KBM-7 (cell line): ENCODE measurements at places on chromosomes 7 and 10.

DNA sequence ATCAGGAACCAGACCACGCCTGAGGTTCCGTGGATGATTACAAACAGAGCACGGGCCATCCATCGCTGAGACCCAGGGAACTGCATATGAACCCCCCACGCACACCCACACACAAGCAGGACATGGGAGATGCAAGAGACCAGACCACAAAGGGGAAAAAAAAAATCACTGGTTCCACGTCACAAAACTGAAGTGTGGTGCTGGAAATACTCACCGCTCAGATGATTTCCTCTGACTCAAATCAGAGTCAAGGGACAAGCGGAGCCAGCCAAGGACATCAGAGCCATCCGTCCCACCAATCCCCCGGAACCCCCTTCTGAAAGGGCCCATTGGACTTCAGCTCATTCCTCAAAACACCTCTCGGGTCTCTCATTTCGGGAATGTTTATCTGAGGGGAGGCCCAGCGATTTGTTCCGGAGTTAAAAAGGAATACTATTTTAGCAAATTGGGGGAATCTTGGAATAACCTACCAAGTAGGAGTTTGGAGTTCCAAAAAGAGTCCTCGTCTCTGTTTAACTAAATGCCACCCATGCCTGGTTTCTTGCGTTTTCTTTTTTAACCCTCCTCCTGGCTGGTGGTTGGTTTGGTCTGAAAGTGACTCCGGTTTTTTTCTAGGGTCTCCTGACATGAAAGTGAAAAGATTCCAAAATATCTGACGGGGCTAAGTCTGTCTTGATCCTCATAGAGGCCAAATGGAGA lies 15.0 kb downstream of the SNX8 start:
- no peak for DNase-seq

DNA sequence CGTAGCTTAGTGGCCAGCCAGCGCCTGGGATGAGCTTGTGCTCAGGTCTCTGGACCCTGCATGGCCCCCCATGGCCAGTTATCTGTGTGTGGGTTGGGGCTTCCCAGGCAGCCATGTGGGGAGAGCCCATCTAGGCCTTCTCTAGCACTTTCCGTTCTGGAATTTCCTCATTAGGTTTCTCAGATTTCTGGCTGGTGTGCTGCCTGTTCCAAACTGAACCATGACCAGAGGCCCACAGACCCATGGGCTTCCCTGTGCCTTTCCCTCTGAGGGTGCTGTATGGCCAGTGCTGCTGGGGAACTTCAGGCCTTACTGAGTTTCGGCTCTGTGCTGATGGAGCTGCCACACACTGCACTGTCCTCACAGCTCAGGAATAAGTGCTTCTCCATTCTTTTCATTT lies 50.2 kb downstream of the SHH start:
- DNase-seq, result no peak

GRCh38 chr7:31058122-31058521 lies 6.0 kb downstream of the ADCYAP1R1 start:
- no peak for DNase-seq

DNA sequence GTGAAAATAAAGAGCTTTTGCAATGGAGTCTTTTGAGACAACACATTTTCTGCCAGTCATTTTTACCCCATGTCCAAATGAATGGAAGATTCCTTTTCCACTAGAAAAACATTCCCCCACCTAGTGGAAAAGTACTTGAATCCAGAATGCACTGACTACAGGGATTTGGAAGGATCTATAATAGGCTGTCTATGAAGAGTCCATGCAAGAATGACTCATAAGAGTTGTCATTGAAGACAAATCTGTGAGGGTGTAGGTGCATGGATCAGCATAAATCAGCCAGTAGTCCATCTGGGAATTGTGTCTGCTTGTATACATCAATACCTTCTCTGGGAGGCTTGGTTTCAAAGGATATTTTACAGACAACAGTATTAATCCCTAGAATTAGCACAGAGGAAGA lies 32.5 kb upstream of the TRUB1 start:
- no peak for DNase-seq

- DNase-seq, result no peak
Measured at GRCh38 chr10:133163889-133164815, 4.1 kb downstream of the KNDC1 start.

- DNase-seq, result peak; percentile 39
Measured at GRCh38 chr7:149228831-149229471, 10.5 kb upstream of the ZNF212 start.

DNA sequence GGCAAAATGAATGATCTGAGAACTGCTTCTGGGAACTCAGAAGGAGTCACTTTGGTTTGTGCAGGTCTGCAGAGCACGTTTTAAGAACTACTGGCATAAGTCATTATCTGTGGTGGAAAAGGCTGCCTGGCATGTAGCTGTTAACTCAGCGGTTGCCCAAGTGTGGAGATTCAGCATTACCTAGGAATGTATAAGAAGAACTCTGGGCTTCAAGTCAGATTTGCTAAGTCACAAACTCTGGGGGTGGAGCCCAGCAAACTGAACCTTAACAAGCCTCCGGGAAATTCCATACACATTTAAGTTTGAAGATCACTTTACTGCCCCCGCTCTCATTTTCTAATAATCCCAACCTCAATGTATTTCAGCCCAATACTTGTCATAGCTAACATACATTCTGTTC lies 31.1 kb downstream of the PLXDC2 start:
- DNase-seq, result no peak
